ENCODE measurements at places on chromosomes 5 and 9.

- DNase-seq = no peak
Observed at GRCh38 chr5:143968071-143968878, 156.3 kb downstream of the HMHB1 start.

- no peak for DNase-seq
Observed at GRCh38 chr9:122223435-122223834, 5.3 kb downstream of the LHX6 start.

DNA sequence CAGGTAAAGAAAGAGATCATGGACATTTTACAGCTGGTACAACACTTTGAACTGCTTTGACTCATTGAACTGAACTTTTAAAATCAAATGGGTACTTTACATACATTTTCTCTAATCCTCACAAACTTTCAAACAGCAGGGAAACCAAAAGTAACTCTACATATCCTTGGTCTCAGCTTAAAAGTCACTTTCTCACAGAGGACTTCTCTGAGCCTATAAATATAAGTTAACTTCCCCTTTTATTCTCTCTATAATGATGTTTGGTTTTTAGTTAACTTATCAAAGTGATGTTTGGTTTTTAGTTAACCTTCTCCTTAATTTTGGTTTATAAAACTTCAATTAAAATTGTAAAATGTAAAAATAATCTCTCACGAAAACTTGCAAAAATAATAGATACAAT lies 209.8 kb downstream of the MCTP1 start:
- DNase-seq = no peak

DNA sequence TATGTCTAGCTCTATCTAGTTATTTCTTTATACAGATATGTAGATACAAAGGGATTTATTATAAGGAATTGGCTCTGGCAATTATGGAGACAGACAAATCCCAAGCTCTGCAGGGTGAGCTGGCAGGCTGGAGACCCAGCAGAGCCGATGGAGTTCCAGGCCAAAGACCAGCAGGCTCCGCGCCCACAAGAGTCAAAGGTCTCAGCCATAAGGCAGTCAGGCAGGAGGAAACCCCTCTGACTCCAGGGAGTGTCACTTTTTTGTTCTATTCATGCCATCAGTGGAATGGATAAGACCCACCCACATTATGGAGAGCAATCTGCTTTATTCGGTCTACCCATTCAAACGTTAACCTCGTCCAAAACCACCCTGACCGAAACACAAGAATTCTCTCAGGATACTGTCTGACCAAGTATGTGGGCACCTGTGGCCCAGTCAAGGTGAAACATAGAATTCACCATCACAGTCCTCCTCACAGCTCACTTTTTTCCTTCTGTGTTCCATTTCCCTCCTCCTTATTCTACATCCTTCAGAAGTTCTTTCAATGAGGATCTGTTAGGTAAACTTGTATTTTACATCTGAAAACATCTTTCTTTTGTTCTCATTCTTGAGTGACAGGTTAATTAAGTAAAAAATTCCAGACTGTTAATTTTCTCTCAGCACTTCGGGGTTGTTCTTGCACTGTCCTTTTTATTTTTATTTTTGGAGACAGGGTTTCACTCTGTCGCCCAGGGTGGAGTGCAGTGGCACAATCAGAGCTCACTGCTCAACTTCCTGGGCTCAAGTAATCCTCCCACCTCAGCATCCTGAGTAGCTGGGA lies 21.2 kb downstream of the RNF130 start:
- DNase-seq = no peak

DNA sequence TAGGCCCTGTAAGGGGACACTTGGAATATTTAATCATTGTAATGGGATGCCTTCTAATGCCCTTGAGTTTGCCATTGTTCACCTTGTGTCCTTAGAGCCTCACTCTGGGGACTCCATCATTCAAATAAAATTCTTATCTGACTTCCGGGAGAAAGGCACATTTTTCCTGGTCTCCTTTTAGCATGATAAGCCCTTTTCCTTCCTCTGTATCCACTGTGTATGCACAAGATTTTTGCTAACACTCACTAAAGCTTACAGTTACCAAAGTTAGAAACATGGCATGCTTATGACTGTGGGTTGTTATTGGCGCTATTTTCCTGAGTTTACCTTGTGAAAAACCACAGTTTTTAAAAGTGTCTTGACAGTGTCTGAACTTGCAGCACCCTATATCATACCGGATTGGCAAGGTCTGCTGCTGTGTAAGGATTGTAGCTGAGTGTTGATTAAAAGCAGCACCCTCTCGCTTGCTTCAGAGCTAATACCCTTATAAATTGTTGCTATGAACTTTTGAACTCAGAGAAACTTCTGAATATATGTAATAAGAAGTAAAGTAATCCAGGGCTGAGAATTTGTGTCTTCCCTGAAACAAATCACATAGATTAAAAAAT lies 46.4 kb downstream of the SNCAIP start:
- no peak for DNase-seq

DNA sequence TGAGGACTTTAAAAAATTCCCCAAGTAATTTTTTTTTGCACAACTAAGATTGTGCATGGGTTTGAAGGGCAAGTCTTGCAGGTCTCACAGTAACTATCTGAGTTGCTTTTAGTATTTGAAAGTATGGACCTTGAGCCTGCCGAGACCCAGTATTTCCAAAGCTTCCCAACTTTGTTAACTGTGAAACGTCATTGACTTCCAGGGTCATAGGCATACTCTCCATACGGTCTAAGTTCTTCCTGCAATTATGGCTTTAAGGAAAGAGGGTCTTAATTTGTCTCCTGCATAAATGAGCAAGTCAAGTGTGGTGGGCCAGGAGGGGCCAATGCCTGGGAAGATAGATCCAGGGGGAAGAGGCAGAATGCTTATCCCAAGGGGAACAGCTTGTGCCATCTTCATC lies 24.0 kb upstream of the EPB41L4B start:
- DNase-seq = no peak

- DNase-seq = no peak
Observed at GRCh38 chr9:24451346-24451745, 94.4 kb downstream of the IZUMO3 start.

- no peak for DNase-seq
Observed at GRCh38 chr5:140372971-140373487, 13.0 kb downstream of the SLC4A9 start.

GRCh38 chr5:178473854-178474253 lies 116.3 kb downstream of the COL23A1 start:
- no peak for DNase-seq

- DNase-seq = no peak
Observed at GRCh38 chr5:132474131-132474723, 16.3 kb downstream of the IRF1 start.

DNA sequence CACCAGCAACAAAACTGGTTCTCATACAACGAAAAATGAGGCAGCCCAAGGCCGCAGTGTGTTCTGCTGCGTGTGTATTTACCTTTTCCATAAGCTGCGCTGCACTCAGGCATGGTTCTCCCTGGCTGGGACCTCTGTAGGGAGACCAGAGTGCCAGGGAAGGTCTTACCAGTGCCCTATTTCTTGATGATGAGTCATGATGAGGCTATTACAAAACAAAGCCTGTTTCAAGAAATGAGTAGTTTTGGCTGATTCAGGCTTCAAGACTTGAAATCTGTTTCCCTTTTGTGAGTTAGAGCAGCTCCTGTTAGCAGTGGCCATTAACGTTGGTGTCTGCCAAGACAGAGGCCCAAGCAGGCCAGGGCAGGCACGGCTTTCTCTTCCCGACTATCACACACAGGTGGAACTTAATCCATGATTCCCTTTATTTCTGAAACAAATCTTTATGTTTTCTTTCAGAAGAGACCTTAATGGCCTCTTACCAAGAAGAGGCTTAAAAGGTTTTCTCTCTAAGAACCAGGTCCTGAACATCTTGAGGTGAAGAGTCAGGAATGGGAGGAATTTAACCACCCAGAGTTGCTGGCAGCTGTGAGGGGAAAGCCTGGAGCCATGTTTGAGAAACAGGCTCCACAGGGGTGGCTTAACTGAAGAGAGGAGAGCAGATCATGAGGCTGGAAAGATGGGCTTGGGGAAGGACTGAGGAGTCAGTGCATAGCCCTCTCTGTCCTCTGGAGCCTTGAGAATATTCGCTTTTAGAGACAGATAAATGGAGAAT lies 41.4 kb upstream of the TIFAB start:
- no peak for DNase-seq

GRCh38 chr5:99243111-99243510 lies 314.3 kb upstream of the CHD1 start:
- no peak for DNase-seq

GRCh38 chr5:102986074-102986473 lies 133.9 kb downstream of the GIN1 start:
- DNase-seq = no peak

- no peak for DNase-seq
Observed at GRCh38 chr5:37767961-37768360, 71.9 kb downstream of the GDNF start.

- DNase-seq = no peak
Observed at GRCh38 chr9:68705531-68706362, 707 bp downstream of the PIP5K1B start.

DNA sequence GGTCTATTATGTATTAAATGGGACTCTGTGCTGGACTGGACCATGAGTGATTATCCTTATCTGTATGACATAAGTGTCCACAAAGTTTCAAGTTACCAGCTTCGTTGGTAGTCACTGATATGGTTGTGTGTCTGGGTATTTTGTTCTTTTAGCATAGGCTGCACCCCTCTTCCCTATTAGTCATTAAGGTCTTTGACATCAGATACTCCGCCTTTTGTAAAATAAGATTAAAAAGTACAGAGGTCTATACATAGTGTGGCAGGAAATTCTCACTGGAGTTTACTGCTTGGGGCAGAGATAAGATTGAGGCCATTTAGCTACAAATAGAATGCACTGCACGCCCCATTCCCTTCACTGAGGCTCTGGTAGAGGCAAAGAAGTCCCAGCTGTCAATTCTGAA lies 99.4 kb downstream of the TMEM215 start:
- no peak for DNase-seq

DNA sequence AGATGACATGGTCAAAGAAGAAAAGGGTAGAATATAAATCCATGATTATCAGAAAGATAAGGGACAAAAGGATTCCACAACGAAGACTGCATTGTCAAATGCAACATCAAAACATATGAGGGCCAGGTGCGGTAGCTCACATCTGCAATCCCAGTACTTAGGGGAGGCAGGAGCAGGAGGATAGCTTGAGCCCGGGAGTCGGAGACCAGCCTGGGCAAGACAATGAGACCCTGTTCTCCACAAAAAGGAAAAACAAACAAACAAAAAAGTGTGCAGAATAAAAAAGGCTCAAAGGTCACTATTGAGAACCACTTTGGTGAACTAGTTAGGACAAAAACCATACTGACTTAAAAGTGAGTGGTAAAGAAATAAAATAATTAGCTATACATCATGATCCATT lies 60.2 kb upstream of the NR5A1 start:
- DNase-seq = no peak

DNA sequence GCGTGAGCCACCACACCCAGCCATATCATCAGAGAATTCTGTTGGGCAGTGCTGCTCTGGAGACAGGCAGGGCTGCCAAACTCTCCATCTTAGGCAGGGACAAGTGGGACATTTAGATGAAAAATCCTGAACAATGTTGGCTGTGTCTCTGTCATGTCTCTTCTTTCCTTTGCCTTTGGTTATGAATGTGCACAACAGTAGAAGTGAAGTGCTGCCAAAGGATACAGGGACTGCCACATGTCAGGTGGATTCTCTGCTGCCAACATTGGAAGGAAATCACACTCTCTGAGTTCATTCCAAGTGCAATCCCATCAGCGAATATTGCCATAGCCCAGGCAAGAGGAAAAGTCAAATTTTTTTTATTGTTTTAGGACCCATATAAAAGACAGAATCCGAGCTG lies 348.8 kb downstream of the TRPM3 start:
- no peak for DNase-seq

DNA sequence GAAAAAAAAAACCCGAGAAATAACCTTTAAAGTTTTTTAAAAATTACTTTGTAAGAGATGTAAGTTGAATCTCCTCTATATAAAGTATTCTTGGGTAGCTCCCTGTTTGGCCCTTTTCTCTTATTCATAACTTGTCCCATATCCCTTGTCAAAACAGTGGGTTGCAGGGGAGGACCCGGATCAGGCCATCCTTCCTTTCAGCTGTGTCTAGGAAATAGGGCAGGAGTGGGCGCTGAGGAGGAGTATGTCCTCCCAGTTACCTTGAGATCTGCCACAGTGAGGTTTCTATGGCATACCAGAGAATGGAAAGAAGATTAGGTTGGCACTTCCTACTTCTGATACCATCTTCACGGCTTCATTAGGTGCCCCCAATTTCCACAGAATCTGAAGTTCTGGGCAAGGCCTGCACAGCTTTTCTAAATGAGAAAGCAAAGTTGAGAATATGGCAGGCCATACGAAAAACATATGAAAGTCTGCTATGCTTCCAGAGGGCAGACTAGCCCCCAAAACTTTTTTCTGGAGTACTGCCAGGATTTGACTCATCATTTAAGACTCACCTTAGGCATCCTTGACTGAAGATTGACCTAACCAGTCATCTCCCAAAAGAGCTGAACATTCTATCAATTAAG lies 20.3 kb downstream of the MEF2C start:
- DNase-seq = no peak
